ENCODE measurements at places on chromosomes 2 and 18. TPM values are rescaled to one million over a fixed set of nuclear protein-coding genes. Genes with fewer than 3 reads are reported as not detected.

DNA sequence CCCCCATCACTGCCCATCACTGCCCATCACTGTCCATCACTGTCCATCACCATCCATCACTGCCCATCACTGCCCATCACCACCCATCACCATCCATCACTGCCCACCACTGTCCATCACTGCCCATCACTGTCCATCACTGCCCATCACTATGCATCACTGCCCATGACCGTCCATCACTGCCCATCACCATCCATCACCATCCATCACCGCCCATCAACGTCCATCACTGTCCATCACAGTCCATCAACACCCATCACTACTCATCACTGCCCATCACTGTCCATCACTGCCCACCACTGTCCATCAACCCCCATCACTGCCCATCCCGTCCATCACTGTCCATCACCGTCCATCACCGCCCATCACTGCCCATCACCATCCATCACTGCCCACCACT is 57.8 kb upstream of the OTOS start:
- DNase-seq = no peak

DNA sequence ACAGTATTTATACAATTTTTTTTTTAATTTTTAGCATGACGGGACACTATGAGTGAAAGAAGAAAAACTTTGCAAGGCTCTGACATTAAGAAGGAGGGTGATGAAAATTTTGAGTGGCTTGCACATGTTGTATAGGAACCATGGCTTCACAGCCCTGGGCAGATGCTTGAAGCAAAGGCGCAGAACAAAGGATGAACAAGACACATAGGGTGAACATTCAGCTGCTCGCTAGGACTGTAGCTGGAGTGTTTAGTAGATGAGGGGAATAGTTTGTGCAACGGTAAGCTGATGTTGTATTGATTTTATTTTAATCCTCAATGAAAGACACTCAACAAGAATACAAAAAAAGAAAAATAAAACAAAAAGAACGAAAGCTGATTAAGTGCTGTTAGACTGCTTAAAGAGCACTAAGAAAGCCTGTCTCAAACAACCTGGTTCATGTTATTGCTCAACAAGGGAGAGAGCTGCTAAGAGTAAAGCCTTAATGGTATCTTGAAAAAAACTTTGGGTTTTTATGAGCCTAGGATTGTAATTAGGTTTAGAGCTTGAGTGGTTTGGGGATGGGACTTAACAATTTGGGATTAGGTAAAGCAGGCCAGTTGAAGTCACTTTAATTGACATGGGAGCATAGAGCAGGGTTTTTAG is 41.2 kb upstream of the GCFC2 start:
- no peak for DNase-seq

Gene WDR33
- 12.5 TPM for polyA plus RNA-seq

Gene DNER
- 0.20 TPM for polyA plus RNA-seq

Data from CD14-positive monocyte (primary cell).